Heart left ventricle (tissue), 16 donors: ENCODE measurements at places on chromosomes 12 and 14. TPM values are rescaled to one million over a fixed set of nuclear protein-coding genes. Genes with fewer than 3 reads are reported as not detected.

DNA sequence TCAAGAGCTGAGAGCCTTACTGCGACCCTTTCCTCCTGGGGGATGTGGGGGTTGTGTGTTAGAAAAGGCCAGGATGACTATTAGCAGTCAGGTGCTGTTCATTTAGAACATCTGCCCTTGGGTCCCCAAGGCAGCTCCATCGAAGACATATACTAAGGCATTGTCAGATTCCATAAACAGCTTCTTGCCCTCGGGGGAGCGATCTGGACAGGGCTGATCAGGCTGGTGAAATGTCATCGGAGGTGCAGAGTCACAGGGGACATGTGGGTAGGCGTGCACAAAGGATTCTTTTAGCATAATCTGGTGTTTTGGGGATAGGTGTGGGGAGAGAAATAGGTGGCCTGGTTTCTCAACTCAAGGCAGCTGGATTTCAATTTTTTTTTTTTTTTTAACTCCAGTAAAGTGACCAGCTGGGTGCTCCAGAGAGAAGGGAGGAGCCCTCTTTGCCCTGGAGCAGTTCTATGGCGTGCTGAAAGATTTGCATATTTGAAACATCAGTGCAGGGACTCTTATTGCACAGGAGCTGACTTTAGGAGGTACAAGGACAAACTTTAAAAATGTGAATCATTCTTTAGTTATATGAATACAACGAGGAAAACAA lies 160.1 kb downstream of the SUDS3 start:
- DNase-seq, result no peak

DNA sequence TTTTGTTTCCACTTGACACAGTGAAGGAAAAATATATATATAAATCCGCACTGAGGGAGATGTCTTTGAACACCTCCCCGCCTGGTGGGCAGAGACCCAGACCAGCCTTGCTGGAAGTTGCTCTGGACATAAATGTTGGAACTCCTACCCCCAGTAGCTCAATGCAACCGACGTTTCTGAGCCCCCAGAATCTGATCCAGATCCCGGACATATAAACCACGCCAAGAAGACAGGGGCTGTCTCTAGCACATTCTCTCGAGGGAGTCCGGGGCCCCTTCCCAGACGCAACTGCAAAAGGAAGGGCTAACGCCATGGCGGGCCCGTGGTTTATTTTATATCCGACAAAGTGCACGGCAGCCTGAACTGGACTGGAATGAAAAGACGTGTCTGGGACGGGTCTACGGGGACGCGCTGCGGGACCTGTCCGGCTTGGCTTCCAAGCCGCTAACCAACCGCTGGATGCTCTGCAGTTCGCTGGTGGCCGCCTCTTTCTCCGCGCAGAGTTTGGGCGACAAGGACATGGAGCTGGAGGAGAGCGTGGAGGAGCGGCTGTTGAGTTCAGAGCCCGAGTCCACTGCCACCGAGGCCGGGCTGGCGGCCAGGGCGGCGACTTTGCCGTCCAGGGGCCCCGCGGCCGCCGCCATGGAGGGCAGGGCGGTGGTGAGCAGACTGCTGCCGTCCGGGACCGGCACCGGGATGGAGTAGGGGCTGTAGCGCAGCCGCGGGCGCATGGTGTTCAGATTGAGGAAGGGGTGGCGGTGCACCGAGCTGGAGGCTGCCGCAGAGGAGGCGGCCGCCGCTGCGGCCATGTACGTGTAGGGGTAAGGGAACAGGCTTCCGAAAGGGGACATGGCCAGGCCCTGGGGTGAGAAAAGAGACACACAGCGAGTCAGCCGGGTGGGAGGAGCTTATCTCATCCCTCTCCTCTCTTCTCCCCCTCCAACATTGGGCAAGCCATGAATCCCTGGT lies 12.2 kb downstream of the TBX3 start:
- no peak for DNase-seq

- DNase-seq, result no peak
Observed at GRCh38 chr12:53292426-53292825, 2.9 kb upstream of the PFDN5 start.

- no peak for DNase-seq
Observed at GRCh38 chr14:32697704-32698103, 241.0 kb upstream of the NPAS3 start.

DNA sequence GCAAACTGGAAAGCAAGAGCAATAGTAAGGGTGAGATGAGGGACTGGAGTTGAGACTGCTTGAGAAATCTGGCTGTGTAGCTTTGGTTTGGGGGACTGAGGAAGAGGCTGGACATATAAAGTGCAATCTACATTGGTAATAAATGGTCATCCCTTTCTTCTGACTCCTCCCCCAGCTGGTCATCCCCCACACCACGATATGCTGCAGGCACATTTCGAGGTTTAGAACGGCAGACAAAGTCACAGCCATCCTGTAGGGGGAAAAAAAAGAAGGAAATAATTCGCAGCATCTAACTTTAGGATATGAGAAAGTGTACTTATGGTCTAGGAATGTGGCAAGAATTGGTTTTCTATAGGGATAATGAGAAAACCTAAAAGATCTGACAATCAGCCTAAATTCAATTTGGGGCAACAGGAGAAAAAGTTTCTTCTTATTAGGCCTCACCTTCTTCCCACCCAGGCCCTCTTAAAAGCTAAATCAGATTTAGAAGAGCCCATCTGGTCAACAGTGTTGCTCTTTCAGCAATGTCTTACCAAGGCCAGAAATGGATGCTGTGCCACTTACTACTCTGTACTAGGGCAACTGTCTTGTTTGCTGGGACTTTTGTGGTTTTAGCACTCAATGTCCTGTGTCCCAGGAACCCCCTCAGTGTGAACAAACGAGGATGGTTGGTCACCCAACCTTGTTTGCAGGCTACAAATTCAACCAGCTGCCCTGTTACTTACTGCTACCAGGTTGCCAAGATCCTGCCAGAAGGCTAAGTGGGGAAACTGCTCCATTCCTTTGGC lies 7.6 kb downstream of the M6PR start:
- no peak for DNase-seq

GRCh38 chr12:25583545-25583944 lies 30.5 kb upstream of the LMNTD1 start:
- peak; percentile 14 for DNase-seq

DNA sequence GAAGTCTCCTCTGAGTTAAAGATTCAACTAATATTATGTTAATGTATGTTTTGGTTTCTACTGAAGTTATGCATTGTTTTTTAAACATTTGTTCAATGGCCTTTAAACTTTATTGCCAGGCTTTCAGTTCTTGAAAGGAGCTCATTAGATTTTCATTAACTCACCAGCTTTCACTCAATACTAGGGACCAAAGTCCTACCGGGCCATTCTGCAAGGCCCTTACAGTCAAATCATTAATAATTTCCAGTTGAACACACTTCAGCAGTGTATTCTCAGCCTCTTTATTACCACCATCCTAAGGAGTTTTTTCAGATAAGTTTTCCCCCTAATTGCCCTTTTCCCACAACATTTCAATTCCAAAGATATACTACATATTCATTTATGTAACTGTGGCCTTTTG lies 409.2 kb downstream of the DIO2 start:
- DNase-seq, result no peak

DNA sequence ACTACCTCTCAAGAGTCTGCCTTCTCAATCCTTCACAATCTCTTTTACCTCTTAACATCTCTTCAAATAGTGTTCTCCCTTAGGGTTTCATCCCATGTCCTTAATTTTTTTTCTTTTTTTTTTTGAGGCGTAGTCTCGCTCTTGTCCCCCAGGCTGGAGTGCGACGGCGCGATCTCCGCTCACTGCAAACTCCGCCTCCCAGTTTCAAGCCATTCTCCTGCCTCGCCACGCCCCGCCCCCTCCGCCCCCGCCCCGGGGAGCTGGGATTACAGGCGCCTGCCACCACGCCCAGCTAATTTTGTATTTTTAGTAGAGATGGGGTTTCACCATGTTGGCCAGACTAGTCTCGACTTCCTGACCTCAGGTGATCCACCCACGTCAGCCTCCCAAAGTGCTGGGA lies 7.0 kb upstream of the BCAT1 start:
- DNase-seq, result no peak

- no peak for DNase-seq
Observed at GRCh38 chr14:82379291-82379690, 845.6 kb upstream of the SEL1L start.

GRCh38 chr12:101813117-101813516 lies 17.6 kb downstream of the GNPTAB start:
- DNase-seq, result no peak

- DNase-seq, result peak; percentile 37
Observed at GRCh38 chr14:73591690-73592449, at the start of gene ACOT4. Gene ACOT4, plus strand, starts transcription at chr14:73591873. Its CDS starts 87 bp downstream, at chr14:73591960.

GRCh38 chr14:81091139-81091538 lies 129.6 kb downstream of the GTF2A1 start:
- no peak for DNase-seq

- DNase-seq, result no peak
Observed at GRCh38 chr12:14710632-14711320, 14.4 kb upstream of the GUCY2C start.

Gene RIPK3
- 3.0 TPM for total RNA-seq

Gene C12orf75
- 10.1 TPM for total RNA-seq

Gene TMEM260
- 5.8 TPM for total RNA-seq

Gene ASIC1
- total RNA-seq, result 1.1 TPM

Gene DHRS2
- total RNA-seq, result 0.17 TPM

Gene PPP1R1A
- total RNA-seq, result 60.9 TPM

Gene IL22
- not detected for total RNA-seq

Gene ADAM21
- total RNA-seq, result 0.40 TPM
